ENCODE measurements at places on chromosomes 5 and 9. TPM values are rescaled to one million over a fixed set of nuclear protein-coding genes. Genes with fewer than 3 reads are reported as not detected.

ANKRD34B gene
- 2.9 TPM for total RNA-seq

GHR gene
- total RNA-seq: 1.9 TPM

COL15A1 gene
- 0.50 TPM for total RNA-seq

ANKH gene
- 3.7 TPM for total RNA-seq

HMGXB3 gene
- 27.0 TPM for total RNA-seq

CCNO gene
- not detected for total RNA-seq

FOXD4L3 gene
- not detected for total RNA-seq

TUBB4B gene
- total RNA-seq: 374 TPM

CTXN3 gene
- total RNA-seq: not detected

PCBD2 gene
- 8.7 TPM for total RNA-seq

CNTRL gene
- total RNA-seq: 9.2 TPM

CXCL14 gene
- total RNA-seq: not detected

PPP1R26 gene
- 49.8 TPM for total RNA-seq

DNA sequence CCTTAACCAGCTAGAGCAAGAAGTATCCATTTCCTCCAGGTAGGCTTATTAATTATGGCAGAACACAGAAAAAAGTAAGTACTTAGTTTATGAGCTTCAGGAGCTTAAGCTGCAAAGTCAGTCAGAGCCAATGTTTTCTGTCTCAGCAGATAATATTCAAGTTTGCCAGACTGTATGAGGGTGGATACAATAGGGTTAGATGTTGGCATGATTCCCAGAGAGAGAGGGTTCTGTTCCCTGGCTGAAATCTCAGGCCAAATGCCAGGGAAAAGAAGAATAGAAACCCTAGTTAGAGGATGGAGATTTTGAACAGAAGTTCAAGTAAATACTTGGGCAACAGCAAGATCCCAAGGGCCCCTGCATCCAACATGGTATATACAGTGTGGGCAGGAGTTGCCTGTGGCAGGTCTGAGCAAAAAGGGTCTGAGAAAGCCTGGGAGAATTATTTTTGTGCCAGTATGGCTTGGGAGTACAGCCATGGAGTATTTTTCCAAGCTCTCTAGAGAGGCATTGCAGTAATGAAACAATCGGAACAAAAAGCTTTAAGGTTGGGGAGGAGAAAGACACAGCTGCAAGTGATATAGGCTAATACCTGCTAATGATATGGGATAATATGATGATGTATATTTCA, 31.0 kb upstream of the ISOC1 start:
- DNase-seq: no peak

DNA sequence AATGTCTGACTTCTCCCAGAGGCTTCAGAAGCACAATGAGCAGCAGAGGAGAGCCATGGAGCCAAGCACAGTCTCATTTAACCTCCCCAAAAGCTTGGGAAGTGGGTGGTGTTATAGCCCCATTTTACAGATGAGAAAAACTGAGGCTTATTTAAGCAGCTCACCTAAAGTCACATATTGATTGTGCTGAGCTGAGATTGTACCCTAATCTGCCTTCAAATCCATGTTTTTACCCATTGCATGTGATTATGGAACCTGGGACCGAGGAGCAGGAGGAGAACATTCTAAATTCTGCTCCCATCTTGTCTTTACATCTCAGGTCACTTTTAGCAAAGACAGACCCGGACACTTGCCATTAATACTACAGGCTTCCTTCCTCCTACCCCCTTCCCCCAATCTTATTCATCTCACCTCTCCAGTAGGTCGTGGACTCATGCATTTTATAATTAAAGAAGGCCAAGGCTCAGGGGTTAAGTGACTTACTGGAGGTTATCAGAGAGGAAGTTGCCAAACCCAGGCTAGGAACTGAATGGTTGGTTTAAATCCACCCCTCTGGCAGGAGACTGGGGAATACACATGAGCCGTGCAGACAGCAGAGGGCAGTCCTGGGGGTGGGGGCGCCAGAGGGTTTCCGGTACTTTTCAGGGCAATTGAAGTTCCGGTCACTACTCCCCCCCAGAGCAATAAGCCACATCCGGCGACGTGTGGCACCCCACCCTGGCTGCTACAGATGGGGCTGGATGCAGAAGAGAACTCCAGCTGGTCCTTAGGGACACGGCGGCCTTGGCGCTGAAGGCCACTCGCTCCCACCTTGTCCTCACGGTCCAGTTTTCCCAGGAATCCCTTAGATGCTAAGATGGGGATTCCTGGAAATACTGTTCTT, 51.0 kb upstream of the IL17B start:
- DNase-seq: peak; percentile 67

DNA sequence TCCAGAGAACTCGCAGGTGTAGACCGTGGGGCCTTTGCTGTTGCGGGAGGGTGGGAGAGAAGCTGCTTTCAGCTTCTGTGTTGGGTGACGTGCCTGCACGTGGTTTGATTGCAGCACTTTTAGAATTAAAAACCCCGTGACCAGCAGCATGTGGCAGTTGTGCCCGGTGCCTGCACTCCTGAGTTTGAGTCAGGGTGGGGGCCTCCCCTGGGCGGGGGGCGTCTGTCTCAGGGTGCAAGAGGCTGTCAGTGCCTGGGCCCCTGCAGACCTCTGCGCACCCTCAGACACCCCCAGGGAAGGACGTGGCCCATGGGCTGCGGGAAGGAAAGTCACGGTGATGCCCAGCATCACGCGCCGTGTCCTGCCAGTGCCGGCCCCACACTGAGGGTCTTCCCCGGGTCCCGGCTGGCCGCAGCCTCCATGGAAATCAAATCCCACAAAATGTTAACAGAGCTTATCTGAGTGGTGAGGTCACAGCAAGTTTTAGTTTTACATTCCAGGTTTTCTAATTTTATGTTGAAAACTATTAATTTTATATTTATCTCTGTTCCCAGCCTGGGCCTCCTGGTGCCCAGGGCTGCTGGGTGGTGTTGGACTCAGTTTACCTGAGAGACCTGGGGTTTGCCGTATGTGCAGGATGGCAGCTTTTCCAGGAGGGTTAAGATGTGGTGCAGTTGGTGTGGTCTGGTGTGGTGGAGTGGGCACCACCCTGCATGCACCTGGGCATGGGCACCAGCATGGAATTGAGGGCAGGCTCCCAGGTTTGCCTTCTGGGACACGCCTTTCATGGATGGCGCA, 33.3 kb downstream of the AHRR start:
- DNase-seq: no peak

- DNase-seq: no peak
Observed at GRCh38 chr9:90579181-90579580, 63.4 kb downstream of the DIRAS2 start.

DNA sequence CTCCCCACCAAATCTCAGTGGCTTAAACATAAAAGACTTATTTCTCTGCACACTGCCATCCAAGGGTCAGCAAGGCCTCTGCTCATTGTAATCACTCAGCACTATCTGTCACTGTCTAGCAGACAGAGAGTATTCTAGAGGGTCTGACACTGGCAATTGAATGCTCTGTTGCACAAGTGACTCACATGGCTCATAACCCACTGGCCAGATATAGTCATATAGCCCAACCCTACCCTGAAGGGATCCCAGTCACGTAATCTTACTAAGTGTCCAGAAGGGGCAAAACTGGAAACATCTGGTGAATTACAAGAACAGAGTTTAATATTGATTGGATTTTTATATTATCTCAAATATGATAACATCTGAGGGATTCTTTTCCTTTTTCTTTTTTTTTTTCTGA, 80.7 kb downstream of the TSSK1B start:
- no peak for DNase-seq

DNA sequence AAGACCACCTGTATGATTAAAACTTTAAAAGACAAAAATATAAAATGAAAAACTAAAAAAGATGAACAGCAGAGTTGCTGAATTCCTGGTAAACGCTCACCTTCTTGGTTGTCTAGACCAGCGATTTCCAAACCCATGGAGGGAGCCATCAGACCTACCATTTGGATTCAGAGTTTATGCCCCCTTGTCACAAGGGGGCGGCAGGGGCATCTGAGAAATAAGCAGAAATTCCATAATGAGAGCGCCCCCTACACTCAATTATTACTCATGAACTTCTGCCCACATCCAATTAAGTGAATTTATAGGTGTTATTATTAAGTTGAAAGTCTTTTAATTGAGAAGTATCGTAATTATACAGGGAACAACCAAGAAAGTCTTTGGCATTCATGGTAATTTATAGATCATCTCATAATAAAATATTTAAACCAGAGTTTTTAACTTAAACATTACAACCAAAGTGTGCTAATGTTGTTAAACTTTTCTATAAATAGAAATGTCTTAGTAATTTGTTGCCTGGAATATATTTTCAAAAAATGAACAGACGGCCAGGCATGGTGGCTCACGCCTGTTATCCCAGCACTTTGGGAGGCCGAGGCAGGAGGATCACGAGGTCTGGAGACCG, 35.2 kb upstream of the SPATA31C2 start:
- peak; percentile 93 for DNase-seq

- no peak for DNase-seq
Observed at GRCh38 chr9:125548141-125548540, 158.9 kb downstream of the MAPKAP1 start.

GRCh38 chr5:44801992-44802391, 6.8 kb upstream of the MRPS30 start:
- no peak for DNase-seq

- peak; percentile 63 for DNase-seq
Observed at GRCh38 chr9:75083188-75083970, 4.6 kb downstream of the NMRK1 start.

GRCh38 chr5:124996764-124997077, 250.3 kb upstream of the ZNF608 start:
- DNase-seq: peak; percentile 81

DNA sequence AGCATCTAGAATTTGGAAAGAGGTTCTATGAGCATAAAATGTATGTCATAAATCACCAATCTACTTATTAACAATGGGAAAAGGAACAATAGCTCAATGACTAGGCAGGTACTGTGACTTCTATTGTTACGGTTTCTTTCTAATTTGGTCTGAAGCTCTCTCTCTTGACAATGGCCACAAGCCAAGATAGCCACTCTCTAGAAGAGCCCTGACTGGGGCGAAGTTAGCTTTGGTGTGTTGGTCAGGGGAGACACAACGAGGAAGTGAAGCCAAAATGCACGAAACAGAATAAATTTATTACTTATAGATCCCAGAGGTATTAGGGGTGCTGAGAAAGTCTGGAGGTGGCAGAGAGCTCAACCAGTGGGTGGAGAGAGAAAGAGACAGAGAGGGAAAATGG, 9.4 kb upstream of the RAD23B start:
- DNase-seq: no peak

- DNase-seq: no peak
Observed at GRCh38 chr5:27778121-27778520, 739.7 kb upstream of the CDH9 start.

- DNase-seq: no peak
Observed at GRCh38 chr5:114418176-114419066, 56.6 kb downstream of the KCNN2 start.

DNA sequence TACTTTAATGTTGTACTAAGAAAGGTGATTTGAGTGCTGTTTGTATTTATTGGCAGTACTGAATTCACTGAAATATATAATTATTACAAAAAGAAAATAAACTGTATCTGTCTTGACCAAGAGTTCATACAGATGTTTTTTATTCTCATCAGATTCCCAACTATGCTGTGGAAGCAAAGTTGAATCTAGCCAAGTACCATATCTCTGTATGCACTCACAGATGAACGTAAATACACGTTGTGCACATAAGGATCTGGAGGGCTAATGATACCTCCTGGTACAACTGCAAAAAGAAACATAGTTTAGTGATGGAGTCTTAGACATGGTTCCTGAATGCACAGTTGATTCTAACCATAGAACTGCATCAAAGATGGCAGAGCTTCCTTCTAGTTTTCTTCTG, 169.4 kb downstream of the CD180 start:
- no peak for DNase-seq

DNA sequence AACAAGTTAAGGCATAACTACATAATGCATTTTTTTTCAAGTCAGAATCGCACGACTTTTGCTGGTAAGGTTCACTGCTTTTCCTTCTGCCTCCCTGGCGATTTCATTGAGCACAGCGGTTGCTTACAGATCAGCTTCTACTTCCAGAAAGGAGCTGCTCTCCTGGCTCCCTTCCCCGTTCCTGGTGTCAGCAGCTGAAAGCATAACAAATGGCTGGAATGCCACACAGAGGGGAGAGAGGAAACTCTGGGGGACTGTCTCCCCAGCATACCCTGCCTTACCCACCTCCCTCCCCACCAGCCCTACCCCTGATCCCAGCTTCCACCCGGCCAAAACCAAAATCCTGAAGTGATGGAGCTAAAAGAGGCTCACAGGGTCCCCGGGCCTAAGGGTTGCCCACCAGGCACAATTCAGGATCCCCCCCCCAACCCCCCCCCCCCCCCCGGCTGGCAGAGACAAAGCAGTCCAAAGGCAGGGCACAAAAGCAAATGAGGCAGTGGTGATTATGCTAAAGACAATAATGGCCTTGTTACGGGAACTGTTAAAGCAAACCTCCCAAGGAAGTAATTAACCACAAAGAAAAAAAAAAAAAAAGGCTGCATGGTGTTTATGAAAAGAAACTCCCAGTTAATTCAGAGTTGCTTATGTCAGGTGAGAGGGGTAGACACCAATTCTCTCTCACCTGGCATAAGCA, 126.1 kb upstream of the WWC1 start:
- DNase-seq: peak; percentile 77

DNA sequence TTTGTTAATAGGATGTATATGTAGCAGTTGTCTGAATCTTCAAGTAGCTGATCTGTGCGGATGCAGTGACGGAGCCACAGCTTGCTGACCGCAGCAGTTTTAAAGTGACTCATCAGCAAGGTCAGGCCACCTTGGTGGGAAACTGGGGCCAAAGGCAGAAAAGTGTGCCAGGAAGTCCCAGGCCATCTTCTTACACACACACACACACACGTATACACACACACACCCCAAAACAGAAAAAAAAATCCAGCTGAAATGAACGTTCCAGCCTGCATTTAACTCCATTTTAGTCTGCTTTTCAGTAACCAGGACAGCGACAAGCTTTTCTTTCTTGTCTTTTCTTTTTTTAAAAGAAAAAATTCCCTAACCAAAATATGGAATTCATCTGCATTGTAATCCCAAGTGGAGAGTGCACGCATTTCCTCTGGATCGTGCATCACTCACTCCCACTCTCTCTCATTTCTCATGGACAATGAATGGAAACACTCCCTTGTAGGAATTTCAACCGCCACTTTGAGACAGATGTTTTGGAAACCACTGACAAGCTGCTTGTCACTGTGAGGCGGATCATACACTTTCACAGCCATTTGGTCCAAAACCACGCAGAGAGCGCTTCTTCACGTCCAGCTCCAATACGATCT, 103.9 kb downstream of the LHFPL2 start:
- DNase-seq: no peak

DNA sequence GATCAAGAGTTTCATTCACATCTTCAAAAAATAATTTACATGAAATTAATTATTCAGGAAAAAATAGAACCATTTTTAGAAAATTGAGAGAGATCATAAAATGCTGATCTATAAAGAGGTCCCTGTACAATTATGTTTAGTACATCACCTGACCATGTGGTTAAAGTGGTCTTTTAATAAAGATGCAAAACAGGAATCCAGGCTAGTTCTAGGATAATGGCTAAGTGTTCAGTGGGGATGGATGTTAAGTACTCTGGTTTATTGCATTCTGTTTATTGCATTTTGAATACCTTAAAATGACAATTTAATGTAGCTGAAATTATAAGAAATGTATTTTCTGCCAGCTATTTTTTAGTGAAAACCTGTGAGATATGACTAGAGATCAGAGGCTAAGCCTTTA, 72.0 kb upstream of the SMC2 start:
- DNase-seq: no peak

GRCh38 chr9:121499427-121500164, at the start of gene GGTA1:
Gene GGTA1, minus strand, starts transcription at chr9:121499844. Its CDS starts 31,922 bp downstream, at chr9:121467922.
- DNase-seq: peak; percentile 67
